ENCODE measurements at places on chromosomes 13 and 19.

- DNase-seq: no peak
These were observed 255.9 kb upstream of the SOX21 start for GRCh38 chr13:94968040-94968756.

- peak; percentile 54 for DNase-seq
These were observed 834 bp downstream of the FBXO27 start for GRCh38 chr19:39031368-39032062.

DNA sequence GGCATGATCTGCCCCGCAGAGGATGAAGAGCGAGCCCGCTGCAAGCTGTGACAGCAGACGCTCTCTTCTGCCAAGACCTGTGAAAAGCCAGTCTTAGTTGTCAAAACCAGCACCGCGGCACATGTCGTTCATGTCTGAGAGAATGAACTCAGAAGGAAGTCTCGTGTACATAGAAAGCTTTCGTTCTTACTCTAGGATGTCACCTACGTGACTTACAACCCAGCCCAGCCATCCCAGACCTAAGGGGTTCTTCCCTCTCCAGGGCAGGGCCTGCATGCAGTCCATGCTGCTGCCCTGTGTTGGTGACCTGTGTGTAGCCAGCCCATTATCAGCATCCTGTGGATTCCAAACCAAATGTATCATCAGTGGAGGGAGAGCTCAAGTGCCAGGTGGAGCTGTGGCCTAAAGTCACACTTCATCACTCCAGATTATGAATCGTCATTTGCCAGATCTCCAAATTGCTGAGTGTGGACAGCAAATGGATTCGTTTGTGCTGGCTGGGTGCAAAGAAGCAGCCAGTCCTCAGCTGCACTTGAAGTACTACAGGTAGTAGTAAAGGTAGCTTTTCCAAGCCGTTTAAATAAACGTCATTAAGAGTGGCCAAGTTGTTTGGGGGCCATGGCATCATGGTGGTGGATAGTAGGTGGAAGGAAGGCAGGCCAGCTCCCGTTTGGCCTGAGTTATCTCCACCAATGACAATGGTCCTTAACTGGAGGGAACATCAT, 73.9 kb upstream of the GPR183 start:
- no peak for DNase-seq

- no peak for DNase-seq
These were observed 19.8 kb downstream of the CD70 start for GRCh38 chr19:6571167-6571566.

- DNase-seq: no peak
These were observed 403.4 kb upstream of the SPRY2 start for GRCh38 chr13:80744147-80744914.

GRCh38 chr13:37484056-37484455, 114.5 kb downstream of the POSTN start:
- no peak for DNase-seq

- DNase-seq: no peak
These were observed 1734.7 kb downstream of the SLITRK1 start for GRCh38 chr13:82147526-82147925.

GRCh38 chr19:14492756-14493337, 3.1 kb downstream of the GIPC1 start:
- DNase-seq: no peak

DNA sequence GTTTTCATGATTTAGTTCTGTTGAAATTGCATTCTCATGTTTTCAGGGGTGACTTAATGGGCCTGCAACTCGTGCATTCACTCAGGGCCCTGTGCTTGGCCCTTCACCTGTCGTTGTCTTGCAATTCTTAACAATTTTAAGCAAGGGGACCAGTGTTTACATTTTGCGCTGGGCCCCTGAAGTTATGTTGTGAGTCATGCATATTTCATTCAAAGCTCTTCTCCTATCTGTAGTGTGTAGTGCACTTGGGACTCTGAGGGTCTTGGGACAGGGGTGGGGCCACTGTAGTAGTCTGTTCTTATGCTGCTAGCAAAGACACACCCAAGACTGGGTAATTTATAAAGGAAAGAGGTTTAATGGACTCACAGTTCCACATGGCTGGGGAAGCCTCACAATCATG, 211.2 kb upstream of the RXFP2 start:
- DNase-seq: no peak

DNA sequence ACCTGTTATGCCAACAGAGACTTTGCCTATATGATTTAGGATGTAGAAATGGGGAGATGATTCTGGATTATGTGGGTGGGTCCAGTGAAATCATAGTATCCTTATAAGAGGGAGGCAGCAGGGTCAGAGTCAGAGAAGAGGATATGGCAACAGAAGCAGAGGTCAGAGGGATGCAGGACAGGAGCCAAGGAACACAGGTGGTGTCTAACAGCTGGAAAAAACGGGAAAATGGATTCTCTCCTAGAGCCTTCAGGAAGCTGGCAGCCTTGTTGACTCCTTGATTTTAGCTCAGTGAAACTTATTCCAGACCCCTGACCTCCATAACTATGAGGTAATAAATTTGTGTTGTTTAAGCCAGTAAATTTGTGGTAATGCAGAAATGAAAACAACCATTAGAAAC, 28.8 kb upstream of the OXGR1 start:
- DNase-seq: no peak

- no peak for DNase-seq
These were observed 30.7 kb downstream of the HTR2A start for GRCh38 chr13:46866150-46866549.

GRCh38 chr13:65881561-65882155, 1348.5 kb downstream of the PCDH9 start:
- no peak for DNase-seq

DNA sequence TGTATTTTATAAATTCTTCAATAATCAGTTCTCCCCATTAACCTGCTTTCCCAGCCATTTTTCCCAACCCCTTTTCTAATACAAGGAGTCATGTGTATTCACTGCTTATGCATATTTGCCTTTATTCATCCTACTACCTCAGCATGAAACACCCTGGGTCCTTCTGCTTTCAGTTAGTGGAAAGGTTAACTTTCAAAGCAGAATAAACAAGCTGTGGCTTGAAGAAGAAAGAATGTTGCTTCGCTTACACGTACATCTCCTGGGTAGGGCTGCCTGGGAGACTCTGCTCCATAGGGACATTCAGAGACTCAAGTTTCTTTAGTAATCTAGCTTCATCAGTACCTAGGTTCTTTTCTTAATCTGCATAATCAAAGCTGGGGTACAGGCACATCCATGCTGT, 567.8 kb upstream of the SLC10A2 start:
- no peak for DNase-seq

GRCh38 chr13:49308921-49309408, 61.2 kb downstream of the CDADC1 start:
- no peak for DNase-seq

DNA sequence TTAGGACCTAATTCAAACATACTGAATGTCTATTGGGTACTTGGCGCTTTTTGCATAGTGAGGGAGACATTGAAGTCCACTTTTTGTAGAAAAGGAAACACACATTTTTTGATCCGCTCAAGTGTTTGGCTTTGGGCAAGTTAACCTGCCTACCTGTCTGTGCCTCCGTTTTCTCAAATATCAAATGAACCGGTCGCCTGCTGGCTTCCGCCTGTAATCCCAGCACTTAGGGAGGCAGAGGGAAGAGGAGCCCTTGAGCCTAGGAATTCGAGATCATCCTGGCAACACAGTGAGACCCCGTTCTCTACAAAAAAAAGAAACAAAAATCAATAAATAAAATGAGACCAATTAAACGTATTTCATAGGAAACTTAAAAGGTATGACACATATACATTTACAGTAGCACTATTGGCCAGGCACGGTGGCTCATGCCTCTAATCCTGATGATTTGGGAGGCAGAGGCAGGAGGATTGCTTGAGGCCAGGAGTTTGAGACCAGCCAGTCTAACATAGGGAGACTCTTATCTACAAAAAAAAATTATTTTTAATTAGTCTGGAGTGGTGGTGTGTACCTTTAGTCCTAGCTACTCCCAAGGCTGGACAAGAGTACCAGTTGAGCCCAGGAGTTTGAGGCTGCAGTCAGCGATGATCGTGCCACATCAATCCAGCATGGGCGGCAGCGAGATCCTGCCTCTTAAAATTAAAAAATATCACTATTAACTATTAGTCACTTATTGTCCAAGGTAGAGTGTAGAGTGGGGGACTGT, 1.3 kb downstream of the RAD23A start:
- DNase-seq: no peak

- no peak for DNase-seq
These were observed 28.0 kb downstream of the CARS2 start for GRCh38 chr13:110677731-110678545.

- DNase-seq: no peak
These were observed 7.0 kb downstream of the CUL4A start for GRCh38 chr13:113216254-113217048.

DNA sequence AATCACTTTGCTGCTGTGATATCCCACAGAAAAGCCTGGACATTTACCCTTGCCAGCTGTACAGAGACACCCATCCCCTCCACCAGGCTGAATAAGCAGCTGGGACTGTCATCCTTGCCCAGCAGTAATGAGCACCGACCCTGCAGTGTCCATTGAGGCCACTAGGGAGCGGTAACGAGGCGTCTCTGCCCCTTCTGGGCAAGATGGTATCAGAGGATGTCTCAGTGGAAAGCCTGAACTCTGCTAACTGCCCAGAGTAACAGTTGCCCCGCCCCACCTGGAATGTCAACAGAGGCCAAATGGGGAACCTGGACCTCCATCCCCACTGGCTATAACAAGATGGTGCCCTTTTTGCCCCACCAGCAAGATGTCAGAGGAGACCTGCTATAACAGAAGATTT, 22.8 kb upstream of the CEACAM20 start:
- DNase-seq: no peak

- no peak for DNase-seq
These were observed 3.4 kb downstream of the LRCH1 start for GRCh38 chr13:46556418-46556779.

DNA sequence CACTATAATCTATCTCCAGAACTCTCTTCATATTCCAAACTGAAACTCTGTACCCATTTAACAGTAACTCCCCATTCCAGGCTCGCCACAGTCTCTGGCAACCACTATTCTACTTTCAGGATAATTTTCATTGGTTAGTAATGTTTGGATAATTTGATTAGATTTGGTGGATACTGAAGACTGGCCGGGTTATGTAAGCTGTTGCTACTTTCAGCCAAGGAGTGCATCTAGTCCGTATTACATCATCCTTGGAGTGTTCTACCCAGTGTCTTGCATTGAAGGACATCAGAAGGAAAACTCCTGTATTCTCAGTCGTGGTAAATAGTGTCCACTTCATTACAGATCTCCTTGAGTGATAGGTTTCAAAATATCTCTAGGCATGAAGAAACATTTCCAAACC, 60.5 kb downstream of the PCCA start:
- no peak for DNase-seq

- DNase-seq: no peak
These were observed 4.2 kb upstream of the RASA3 start for GRCh38 chr13:114136576-114136975.

GRCh38 chr19:28737021-28737895, 475.7 kb downstream of the UQCRFS1 start:
- no peak for DNase-seq
